ENCODE measurements at places on chromosomes 16 and 17. TPM values are rescaled to one million over a fixed set of nuclear protein-coding genes. Genes with fewer than 3 reads are reported as not detected.

Gene PHOSPHO1
- total RNA-seq, result not detected

DNA sequence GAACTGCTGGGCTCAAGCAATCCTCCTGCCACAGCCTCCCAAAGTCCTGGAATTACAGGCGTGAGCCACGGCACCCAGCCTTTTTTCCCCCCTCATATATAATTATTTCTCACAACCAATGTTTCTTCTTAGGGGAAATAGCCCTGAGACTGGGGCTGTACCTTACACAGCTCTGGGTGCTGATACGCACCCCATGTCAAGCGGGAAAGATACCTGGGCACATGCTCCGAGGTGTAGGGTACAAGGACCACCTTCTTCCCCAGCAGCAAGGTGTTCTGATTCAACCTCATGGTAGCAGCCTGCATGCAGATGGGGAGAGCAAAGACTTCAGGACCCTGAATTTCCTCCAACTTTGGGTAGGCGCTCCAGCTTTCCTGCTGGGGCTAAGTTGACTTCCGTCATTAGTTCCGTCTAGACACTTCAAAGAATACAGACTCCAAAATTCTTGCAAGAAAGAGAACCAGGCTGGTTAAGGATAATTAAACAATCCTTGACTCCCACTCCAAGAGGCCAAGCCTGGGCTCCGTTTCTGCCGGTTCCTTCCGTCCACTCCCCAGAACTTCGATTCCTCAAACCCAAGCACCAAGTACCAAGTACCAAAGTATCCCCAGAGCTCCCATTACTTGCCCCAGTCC, 619 bp downstream of the NAT9 start:
- H3K27me3 ChIP-seq, result no peaks in the 10 kb centered on the region
- H3K4me1 ChIP-seq, result peaks cover 60% of the 10 kb centered on the region
- H3K4me3 ChIP-seq, result peak overlapping the region; percentile 89
- H3K27ac ChIP-seq, result peak overlapping the region; percentile 77
- DNase-seq, result no peak
- peaks cover 35% of the 10 kb centered on the region for H3K36me3 ChIP-seq

- H3K4me3 ChIP-seq, result peak overlapping the region; percentile 76
- DNase-seq, result no peak
- peak overlapping the region; percentile 80 for H3K27ac ChIP-seq
- H3K27me3 ChIP-seq, result no peaks in the 10 kb centered on the region
Observed at GRCh38 chr17:81238490-81238814, 403 bp downstream of the TEPSIN start.

DNA sequence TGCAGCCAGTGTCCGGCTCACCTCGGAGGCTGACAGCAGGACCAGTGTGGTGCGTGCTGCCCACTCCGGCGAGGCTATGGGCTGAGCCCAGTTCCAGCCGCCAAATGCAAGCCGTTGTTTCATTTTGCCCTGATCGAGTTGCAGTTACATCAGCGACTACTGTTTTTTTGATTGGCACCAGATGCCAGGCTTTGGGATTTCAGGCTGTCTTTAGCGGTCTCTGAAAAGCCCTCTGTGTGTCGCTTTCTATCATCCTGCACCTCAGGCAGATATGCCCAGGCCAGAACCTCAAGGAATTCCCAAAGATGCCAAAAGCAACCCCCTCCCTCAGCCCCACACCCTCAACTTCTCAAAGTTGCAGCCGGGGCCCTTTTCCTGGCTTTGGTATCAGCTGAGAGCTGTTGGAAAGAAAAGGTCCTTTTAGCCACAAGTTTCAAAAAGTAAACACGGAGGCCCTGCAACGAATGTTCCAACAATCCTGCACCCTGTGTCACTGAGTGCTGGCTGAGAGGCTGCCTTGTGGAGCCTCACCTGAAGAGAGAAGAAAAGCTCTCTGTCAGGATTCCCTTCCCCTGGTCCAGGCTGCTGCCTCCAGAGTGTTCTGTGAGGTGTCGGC, 58.9 kb downstream of the WWP2 start:
- H3K27ac ChIP-seq, result no peak overlapping the region
- H3K36me3 ChIP-seq, result peaks cover 7% of the 10 kb centered on the region
- H3K4me1 ChIP-seq, result no peaks in the 10 kb centered on the region
- H3K27me3 ChIP-seq, result no peaks in the 10 kb centered on the region
- H3K4me3 ChIP-seq, result no peak overlapping the region
- no peak for DNase-seq

Gene CCDC92B
- total RNA-seq, result 0.32 TPM

Gene CCL13
- not detected for total RNA-seq

GRCh38 chr16:88618956-88619667, 19.3 kb upstream of the IL17C start:
- peak; percentile 27 for DNase-seq
- H3K36me3 ChIP-seq, result peaks cover 37% of the 10 kb centered on the region
- H3K27ac ChIP-seq, result peak overlapping the region; percentile 65
- no peak overlapping the region for H3K4me3 ChIP-seq
- H3K4me1 ChIP-seq, result peaks cover 45% of the 10 kb centered on the region

- H3K27me3 ChIP-seq, result no peaks in the 10 kb centered on the region
- H3K4me3 ChIP-seq, result no peak overlapping the region
- DNase-seq, result no peak
- no peak overlapping the region for H3K27ac ChIP-seq
- H3K36me3 ChIP-seq, result no peaks in the 10 kb centered on the region
Observed at GRCh38 chr17:12983991-12984884, 33.6 kb downstream of the ELAC2 start.

DNA sequence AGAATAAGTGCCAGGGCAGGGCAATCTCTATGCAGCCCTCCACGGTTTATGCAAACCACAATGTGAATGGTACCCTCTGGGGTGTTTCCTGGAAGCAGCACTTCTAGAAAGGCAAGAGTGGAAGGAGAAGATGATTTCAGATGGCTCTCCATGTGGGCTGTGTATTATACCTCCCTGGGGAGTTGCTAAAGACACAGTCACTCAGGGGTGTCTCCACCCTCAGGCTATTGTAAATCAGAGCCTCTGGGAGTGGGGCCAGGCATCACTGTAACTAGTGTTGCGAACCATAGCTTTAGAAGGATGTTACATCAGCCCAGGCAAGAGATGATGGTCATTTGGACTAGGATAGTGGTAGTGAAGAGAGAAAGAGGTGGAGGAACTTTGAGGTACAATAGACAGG, 83.3 kb upstream of the ZKSCAN2 start:
- H3K27me3 ChIP-seq, result no peaks in the 10 kb centered on the region
- H3K36me3 ChIP-seq, result no peaks in the 10 kb centered on the region
- H3K4me1 ChIP-seq, result no peaks in the 10 kb centered on the region

GRCh38 chr16:22126037-22126558, 33.8 kb downstream of the VWA3A start:
- no peak for DNase-seq
- no peak overlapping the region for H3K4me3 ChIP-seq
- no peaks in the 10 kb centered on the region for H3K36me3 ChIP-seq
- no peak overlapping the region for H3K27ac ChIP-seq
- H3K4me1 ChIP-seq, result no peaks in the 10 kb centered on the region

GRCh38 chr16:24838554-24839266, 7.1 kb upstream of the SLC5A11 start:
- no peak for DNase-seq
- no peaks in the 10 kb centered on the region for H3K36me3 ChIP-seq
- no peaks in the 10 kb centered on the region for H3K27me3 ChIP-seq
- no peak overlapping the region for H3K27ac ChIP-seq
- H3K4me3 ChIP-seq, result no peak overlapping the region
- no peaks in the 10 kb centered on the region for H3K4me1 ChIP-seq

DNA sequence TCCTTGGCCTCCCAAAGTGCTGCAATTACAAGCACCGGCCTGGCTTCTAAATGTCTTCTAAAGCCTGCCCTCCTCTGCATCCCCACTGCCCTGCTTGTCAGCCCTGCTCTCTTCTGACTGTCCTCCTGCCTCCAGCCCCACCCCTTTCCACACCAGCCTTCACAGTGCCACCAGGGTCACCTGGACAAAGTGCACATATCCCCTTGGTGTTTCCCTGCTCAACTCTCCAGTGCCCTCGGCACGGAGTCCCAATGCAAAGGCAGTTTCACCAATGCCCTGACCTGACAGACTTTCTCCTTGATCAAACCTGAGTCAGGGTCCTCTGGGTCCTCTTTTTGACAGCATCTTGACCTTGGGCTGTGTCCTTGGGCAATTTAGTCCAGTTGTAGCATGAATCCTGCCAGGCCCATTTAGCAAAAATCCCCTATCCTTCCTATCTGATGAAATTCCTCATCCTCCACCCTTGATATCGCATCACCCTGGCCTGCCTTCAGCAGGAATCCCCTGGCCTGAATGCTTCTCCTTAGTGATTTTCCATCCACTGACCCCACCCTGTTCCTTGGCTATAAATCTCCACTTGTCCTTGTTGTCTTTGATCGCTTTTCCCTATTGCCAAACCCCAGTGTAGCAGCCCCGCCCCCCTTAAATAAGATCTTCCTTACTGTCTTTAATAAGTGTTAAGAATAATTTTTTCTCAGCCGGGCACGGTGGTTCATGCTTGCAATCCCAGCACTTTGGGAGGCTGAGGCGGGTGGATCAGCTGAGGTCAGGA, 42.7 kb upstream of the ETV4 start:
- no peak for DNase-seq
- H3K36me3 ChIP-seq, result no peaks in the 10 kb centered on the region
- H3K4me3 ChIP-seq, result no peak overlapping the region
- H3K27me3 ChIP-seq, result no peaks in the 10 kb centered on the region

DNA sequence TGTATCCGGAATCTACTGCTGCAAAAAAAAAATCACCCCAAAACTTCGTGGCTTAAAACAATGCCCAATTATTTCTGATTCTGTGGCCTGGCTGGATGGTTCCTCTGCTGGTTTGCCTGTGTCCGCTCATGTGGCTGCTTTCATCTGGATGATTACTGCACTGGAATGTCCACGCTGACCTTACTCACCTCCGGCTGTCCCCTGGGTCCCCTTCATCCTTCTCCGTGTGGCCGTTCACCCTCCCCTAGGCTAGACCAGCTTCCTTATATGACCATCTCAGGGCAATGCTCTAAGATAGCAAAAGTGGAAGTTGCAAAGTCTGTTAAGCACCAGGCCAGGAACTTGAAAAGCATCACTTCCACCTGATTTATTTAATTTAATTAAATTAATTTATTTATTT, 31.4 kb upstream of the SPNS2 start:
- H3K27ac ChIP-seq, result no peak overlapping the region
- no peaks in the 10 kb centered on the region for H3K27me3 ChIP-seq
- no peak for DNase-seq
- no peaks in the 10 kb centered on the region for H3K4me1 ChIP-seq

Gene MT1H
- total RNA-seq, result not detected

Gene STAT5A
- total RNA-seq, result 133 TPM

DNA sequence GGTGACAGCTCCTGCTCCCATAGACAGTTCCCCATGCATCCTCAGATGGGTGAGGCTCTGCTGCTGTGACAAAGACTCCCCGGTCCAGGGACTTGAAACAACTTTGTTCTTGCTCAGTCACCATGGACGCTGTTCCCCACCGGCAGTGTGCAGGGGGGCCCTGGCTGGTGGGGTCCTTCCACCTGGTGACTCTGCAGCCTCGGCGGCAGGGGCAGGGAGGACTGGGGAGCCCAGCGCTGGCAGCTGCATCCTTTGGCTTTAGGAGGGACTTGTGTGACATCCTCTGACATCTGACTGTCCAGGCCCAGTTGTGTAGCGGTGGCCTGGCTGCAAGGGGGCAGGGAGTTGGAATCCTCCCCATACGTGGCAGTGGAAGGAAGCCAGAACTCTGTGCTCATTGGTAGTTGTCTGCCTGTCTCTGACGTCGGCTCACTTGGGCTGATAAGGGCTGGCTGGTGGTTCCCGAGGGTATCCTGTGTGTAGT, 107.3 kb downstream of the CMIP start:
- H3K27me3 ChIP-seq, result no peaks in the 10 kb centered on the region
- no peak overlapping the region for H3K27ac ChIP-seq
- DNase-seq, result no peak
- H3K4me1 ChIP-seq, result peaks cover 27% of the 10 kb centered on the region
- H3K36me3 ChIP-seq, result peaks cover 5% of the 10 kb centered on the region

DNA sequence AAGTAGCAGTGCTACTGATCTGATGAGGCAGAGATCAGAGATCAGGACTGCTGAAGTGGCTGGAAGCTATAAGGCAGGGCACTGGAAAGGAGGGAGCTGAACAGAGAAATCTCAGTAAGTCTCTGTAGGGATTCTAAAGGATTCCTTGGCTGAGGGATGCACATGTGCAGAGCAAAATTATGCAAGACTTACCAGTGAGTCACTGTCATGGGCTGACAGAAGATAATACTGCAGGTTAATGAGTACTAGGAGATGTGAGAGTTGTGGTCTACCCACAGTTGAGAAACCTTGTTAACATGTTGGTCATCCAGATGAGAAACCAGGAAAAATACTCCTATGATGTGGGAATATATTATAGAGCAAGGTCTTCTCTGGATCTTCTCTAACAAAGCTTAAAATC, 378.1 kb downstream of the HAPSTR1 start:
- H3K27ac ChIP-seq, result no peak overlapping the region
- no peak overlapping the region for H3K4me3 ChIP-seq
- H3K27me3 ChIP-seq, result no peaks in the 10 kb centered on the region
- H3K4me1 ChIP-seq, result no peaks in the 10 kb centered on the region
- DNase-seq, result no peak

DNA sequence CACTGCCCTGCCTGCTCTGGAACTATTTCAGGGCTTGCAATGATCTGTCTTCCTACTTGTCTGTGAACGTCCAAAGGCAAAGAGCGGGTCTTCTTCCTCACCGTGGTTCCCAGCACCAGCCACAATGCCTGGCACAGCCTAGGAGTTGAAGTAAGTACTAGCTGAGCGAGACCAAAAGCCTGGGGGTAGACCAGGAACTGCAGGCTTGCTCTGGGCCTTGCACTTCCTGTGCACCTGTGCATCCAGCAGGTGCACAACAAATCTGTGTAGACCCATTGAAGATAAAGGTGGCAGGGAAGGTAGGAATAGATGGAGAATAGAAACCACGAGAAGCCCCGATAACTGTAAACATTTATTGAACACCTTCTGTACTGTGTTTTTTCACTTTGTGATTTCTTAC, 4.6 kb downstream of the FAM171A2 start:
- peaks cover 3% of the 10 kb centered on the region for H3K27me3 ChIP-seq
- no peak for DNase-seq
- no peak overlapping the region for H3K27ac ChIP-seq
- no peaks in the 10 kb centered on the region for H3K4me1 ChIP-seq
- H3K4me3 ChIP-seq, result no peak overlapping the region

GRCh38 chr17:4448197-4448980, 14.6 kb downstream of the SPNS3 start:
- no peak overlapping the region for H3K4me3 ChIP-seq
- H3K36me3 ChIP-seq, result no peaks in the 10 kb centered on the region
- H3K4me1 ChIP-seq, result no peaks in the 10 kb centered on the region
- no peaks in the 10 kb centered on the region for H3K27me3 ChIP-seq
- H3K27ac ChIP-seq, result no peak overlapping the region
- no peak for DNase-seq

DNA sequence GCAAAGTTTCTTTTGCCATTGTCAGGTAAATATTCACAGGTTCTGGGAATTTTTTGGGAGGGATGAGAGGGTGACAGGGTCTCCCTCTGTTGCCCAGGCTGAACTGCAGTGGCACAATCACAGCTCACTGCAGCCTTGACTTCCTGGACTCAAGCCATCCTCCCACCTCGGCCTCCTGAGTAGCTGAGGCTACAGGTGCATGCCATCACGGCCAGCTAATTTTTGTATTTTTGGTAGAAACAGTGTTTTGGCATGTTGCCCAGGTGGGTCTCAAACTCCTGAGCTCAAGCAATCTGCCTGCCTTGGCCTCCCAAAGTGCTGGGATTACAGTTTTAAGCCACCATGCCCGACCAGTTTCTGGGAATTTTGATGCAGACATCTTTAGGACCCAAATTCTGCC, 53.0 kb downstream of the IQCK start:
- no peaks in the 10 kb centered on the region for H3K4me1 ChIP-seq
- DNase-seq, result no peak
- H3K36me3 ChIP-seq, result no peaks in the 10 kb centered on the region

Gene PLK1
- total RNA-seq, result 3.5 TPM

All from CD4-positive, alpha-beta memory T cell (primary cell).